ENCODE measurements at places on chromosomes 3 and 15. TPM values are rescaled to one million over a fixed set of nuclear protein-coding genes. Genes with fewer than 3 reads are reported as not detected.

KNG1 gene
- not detected for total RNA-seq

GRCh38 chr3:141382571-141382970, 14.3 kb downstream of the ZBTB38 start:
- DNase-seq: no peak

CPN2 gene
- total RNA-seq: not detected

- no peak for DNase-seq
These were observed 37.3 kb upstream of the PTPN23 start for GRCh38 chr3:47343471-47343971.

DAZL gene
- total RNA-seq: not detected

ZPLD1 gene
- not detected for total RNA-seq

DNA sequence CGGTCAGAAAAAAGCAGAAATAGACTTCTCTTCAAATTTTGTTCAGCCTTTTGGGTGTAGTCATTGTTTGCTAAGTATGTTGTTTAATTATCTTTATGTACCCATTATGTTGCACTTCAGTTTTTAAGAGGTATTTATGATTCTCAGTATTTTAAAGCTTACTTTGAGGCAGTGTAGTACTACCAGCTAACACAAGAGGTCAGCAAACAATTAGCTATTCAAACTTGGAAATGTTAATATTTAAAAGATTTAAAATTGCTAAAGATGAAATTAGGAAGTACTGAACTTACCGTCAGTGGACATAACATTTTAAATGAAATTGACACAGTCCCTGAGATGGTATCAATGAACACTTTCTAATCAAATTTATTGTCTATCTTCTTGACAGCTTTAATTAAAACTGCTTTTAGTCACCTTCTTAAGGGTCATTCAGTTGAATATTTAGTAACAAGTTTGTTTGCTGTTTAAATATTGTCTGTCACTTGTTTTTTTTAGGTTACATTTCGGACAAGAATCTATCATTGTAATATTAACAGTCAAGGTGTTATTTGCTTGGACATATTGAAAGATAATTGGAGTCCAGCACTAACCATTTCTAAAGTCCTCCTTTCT, 28.1 kb downstream of the NKIRAS1 start:
- no peak for DNase-seq

ARHGAP31 gene
- total RNA-seq: 13.2 TPM

GRCh38 chr3:182737825-182738224, 55.5 kb upstream of the ATP11B start:
- DNase-seq: no peak

Data from activated T-helper 2 cell treated with anti-CD3 and anti-CD28 coated beads, Interferon-gamma antibody, Interleukin-2, Interleukin-4, amounts not matched to agents 10 μg/mL and 5 μg/mL and 100 μg/mL, durations not matched to agents 14 hours and 24 hours and 36 hours (primary cell).